ENCODE measurements at places on chromosomes 5 and 9. TPM values are rescaled to one million over a fixed set of nuclear protein-coding genes. Genes with fewer than 3 reads are reported as not detected.

DNA sequence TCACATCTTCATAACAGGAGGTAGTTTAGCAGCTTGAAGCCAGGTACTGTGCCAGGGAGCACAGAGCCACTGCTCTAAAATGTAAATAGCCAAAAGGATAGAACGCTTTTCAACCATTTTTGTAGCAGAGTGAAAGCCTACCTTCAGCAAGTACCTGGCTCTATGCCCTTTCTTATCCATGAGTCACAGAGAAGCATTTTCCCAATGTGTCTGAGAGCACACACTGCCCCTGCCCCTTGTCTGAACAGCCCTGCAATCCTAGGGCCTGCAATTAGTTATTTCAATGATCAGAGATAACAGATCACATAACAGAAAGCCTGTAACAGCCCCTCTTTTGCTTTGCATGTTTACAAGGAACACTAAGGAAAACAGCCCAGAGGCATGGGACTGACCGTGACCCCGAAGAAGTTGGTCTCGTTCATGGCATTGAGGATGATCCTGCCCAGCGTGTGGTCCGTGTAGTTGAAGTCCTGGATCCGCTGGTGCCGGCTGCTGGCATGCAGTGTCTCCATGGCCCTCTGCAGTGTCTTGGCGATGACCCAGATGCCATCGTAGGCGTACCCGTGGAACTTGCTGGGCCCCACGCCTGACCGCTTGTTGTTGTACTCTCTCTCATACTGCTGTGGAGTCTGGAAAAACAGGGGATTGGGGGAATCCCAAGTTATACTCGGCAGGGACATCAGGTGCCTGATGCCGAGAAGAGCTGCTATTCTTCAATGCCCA is 198.3 kb upstream of the TBC1D2 start:
- H3K4me1 ChIP-seq: peaks cover 9% of the 10 kb centered on the region
- DNase-seq: no peak

The CAPSL gene
- total RNA-seq: 0.45 TPM

DNA sequence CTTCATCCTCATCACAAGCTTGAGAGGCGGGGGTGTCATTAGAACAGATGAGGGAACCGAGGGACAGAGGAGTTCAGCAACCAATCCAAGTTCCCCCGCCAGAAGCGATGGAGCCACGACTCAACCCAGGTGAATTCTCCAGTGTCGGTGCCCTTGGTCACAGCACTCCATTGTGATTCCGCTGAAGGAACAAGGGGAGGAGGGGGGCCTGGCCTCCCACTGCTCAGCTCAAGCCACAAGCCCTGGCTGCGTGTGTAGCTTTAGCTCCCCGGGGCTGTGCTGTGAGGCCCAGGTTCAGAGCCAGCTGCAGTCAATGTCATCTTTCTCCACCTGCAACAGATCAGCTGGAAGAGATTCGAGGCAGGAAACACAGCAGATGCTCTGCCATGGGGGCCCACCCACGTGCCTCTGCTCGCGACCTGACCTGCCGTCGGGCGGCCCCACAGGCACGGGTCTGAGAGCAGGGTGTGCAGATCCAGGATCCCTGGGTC is 72.6 kb downstream of the GTF3C4 start:
- no peaks in the 10 kb centered on the region for H3K36me3 ChIP-seq
- H3K4me1 ChIP-seq: peaks cover 34% of the 10 kb centered on the region
- peaks cover 52% of the 10 kb centered on the region for H3K27me3 ChIP-seq
- H3K27ac ChIP-seq: no peak overlapping the region

The CD274 gene
- total RNA-seq: 1.2 TPM

DNA sequence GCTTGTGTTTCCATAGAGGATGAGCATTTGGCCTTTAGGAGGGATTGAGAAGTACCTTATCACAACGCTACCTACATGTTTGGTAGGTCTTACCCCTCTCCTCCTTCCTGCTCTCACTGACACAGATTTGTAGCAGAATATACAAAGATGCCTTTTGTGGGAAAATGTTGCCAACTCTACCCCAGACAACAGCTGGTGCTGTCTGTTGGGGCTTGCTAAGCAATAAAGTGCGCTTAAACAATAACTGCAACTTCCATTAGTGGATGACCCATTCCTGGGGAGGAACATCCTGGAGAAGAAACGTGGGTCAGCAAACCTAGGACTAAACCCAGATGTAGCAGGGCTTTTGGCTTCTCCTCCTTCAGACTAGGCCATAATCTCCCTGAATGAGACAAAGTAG is 174.3 kb downstream of the EFNA5 start:
- H3K27me3 ChIP-seq: no peaks in the 10 kb centered on the region
- peaks cover 15% of the 10 kb centered on the region for H3K36me3 ChIP-seq
- H3K4me1 ChIP-seq: peaks cover 18% of the 10 kb centered on the region

The CKMT2 gene
- 4.3 TPM for total RNA-seq

- H3K36me3 ChIP-seq: no peaks in the 10 kb centered on the region
These were observed 168.5 kb downstream of the ARRDC3 start for GRCh38 chr5:91214571-91214970.

DNA sequence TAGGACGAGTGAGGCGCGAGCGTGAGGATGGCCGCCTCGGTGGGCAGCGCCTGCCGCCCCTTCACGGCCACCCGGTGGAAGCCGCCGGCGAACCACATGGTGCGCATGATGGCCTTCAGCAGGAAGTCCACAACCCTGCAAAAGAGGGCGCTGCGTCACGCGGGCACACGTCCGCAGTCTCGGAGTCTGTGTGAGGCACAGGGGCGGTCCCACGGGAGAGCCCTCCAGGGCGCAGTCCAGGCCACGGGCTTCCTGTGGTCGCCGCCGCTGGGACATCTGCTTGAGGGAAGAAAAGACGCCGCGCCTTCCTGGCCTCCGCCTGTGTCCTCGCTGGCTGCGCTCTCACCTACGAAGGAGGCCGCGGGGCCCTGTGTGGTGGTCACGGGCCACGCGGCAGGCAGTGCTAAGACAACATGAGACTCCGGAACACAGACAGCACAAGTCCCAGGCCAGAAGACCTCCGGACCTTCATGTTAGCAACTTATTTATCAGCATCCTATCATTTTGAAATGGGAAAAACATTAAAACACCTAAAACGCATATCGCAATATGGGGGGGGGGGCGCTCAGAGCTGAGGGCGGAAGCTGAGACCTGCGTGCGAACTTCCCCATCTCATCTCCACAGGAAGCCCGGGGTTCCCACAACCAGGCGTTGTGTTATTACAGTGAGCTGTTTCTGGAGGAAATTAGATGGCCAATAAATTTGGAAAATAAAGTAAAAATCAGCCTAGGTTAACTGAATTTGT is 28.8 kb downstream of the LPCAT1 start:
- H3K27ac ChIP-seq: no peak overlapping the region
- peaks cover 8% of the 10 kb centered on the region for H3K36me3 ChIP-seq
- no peaks in the 10 kb centered on the region for H3K27me3 ChIP-seq
- H3K4me3 ChIP-seq: no peak overlapping the region
- no peak for DNase-seq

The PRR7 gene
- 8.8 TPM for total RNA-seq

DNA sequence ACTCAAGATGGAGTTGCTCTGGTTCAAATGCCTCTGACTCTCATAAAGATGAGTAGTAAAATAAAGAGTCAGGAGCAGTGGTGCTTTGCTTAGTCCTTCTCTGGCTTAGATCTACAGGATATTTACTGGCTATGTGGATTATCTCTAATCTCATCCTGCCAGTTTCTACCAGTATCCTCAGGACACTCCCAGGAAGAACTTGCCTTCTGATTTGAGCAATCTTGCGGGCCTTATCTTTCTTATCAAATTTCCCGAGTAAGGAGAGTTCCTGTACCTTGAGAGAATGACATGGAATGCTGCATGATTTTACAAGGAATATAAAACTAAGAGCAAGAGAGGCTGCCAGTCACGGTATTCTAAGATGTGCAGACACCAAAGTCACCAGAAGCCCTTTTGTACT is 364.0 kb downstream of the ARHGEF28 start:
- H3K27ac ChIP-seq: no peak overlapping the region
- peaks cover 3% of the 10 kb centered on the region for H3K36me3 ChIP-seq
- no peaks in the 10 kb centered on the region for H3K27me3 ChIP-seq
- no peak for DNase-seq
- H3K4me3 ChIP-seq: no peak overlapping the region

- no peaks in the 10 kb centered on the region for H3K27me3 ChIP-seq
- H3K4me1 ChIP-seq: no peaks in the 10 kb centered on the region
- no peak overlapping the region for H3K4me3 ChIP-seq
- peaks cover 26% of the 10 kb centered on the region for H3K36me3 ChIP-seq
These were observed 27.8 kb downstream of the RECK start for GRCh38 chr9:36064448-36065037.

The TAF11L3 gene
- not detected for total RNA-seq

The OLFML2A gene
- total RNA-seq: 10.8 TPM

DNA sequence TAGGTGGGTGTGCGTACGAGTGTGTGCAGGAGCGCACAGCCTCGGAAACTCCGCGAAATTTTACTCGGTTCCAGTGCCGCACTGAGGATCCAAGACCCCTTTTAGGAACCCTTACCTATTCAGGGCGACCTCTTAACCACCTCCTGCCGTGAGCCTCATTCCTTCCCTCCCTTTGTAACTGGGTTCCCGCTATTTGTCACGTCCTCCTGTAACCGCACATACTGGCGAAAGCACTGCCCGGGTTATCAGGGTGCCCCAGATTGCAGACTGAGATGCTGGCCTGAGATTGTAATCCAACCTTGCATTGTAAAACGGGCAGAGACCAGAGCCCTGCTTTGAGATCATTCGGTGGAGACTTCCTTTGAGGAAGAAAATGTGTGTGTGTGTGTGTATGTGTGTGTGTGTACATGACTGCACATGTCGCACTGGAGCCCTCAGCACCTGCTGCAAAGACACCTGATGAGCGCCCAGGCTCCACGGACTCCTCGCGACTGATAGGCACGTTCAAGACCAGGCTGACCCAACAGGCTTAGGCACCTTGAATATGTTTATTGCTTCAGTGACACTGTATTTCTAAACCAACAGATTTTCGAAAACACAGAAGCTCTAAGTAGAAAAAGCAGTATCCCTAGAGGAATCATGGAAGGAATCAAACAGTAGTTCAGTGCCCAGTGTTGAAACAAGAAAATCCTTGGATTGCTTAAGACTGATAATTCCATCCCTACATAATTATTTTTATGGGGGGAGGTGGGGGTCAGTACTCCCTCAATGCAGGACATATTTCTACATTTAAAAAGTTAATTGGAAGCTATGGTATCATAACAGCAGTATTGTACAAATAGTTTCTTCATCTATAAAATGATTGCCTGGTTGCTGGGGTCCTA is 86.5 kb upstream of the TNFAIP8 start:
- peaks cover 8% of the 10 kb centered on the region for H3K27me3 ChIP-seq
- peaks cover 28% of the 10 kb centered on the region for H3K4me1 ChIP-seq
- DNase-seq: no peak
- H3K36me3 ChIP-seq: no peaks in the 10 kb centered on the region
- peak overlapping the region; percentile 93 for H3K27ac ChIP-seq

DNA sequence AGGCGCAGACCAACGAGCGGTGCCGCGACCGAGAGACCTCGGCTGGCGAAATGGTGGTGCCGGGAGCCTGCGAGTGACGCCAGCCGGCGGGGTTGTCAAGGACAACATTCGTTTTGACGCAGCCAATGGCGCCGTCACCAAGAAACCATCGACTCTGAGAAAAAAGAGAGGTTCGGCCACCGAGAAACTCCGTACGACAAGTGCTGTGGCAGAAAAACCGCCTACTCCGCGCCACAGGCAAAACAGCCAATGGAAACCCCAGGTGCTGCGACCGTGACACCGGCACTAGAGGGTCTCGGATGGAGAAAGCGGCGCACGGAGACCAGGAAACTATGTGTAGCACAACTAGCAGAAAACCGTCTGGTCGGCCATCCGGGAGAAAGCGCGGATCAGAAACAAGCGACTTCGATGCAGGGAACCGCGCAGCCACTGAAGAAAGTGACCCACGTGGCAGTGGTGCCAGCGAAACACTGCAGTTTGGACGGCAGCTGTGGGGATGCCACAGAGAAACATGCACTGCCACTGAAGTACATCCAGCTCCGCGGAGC is 88.8 kb downstream of the ANXA2R start:
- no peaks in the 10 kb centered on the region for H3K4me1 ChIP-seq
- DNase-seq: no peak
- no peaks in the 10 kb centered on the region for H3K27me3 ChIP-seq
- no peak overlapping the region for H3K27ac ChIP-seq
- no peak overlapping the region for H3K4me3 ChIP-seq

GRCh38 chr9:96660692-96661248 is 5.7 kb upstream of the PRXL2C start:
- no peaks in the 10 kb centered on the region for H3K36me3 ChIP-seq
- H3K27ac ChIP-seq: no peak overlapping the region
- DNase-seq: no peak
- no peak overlapping the region for H3K4me3 ChIP-seq

The GFRA3 gene
- 1.8 TPM for total RNA-seq

The TMEM203 gene
- 42.3 TPM for total RNA-seq

DNA sequence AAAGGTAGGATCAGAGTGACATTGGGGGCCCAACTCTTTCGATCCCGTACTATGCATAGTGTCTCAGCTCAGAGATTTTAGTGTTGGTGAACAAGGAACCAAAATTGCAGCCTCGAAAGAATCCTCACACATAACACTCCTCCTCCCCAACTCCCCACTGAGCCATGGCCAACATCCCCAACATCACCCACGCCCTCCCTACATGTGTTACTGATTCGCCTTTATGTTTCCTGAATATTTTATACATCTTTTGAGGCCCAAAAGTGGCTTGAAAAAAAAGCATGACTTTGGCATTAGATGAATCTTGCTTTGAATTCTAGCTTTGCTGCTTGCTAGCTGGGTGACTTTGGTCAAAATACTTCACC is 45.2 kb downstream of the PLAC8L1 start:
- H3K4me3 ChIP-seq: no peak overlapping the region
- H3K27ac ChIP-seq: no peak overlapping the region
- no peak for DNase-seq
- H3K36me3 ChIP-seq: peaks cover 17% of the 10 kb centered on the region
- H3K4me1 ChIP-seq: peaks cover 8% of the 10 kb centered on the region
- no peaks in the 10 kb centered on the region for H3K27me3 ChIP-seq

The G3BP1 gene
- 241 TPM for total RNA-seq

The PCDHA9 gene
- total RNA-seq: 2.5 TPM

The COL27A1 gene
- 29.5 TPM for total RNA-seq

DNA sequence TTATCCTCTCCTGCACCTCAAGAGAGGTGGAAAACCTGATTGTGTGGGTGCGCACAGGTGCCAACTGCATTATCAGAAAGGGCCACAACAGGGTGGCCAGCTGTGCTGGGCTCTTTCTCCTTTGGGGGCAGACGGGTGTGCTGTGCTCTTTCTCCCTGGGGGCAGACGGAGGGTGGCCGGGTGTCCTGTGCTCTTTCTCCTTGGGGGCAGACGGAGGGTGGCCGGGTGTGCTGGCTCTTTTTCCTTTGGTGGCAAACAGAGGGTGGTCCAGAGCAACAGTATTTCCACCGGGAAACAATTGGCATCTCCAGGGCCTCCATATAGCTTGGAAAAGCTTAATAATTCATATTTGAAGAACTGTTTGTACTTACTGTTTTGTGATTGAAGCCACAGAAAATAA is 6.8 kb downstream of the LMX1B start:
- no peak overlapping the region for H3K27ac ChIP-seq
- peaks cover 8% of the 10 kb centered on the region for H3K36me3 ChIP-seq

DNA sequence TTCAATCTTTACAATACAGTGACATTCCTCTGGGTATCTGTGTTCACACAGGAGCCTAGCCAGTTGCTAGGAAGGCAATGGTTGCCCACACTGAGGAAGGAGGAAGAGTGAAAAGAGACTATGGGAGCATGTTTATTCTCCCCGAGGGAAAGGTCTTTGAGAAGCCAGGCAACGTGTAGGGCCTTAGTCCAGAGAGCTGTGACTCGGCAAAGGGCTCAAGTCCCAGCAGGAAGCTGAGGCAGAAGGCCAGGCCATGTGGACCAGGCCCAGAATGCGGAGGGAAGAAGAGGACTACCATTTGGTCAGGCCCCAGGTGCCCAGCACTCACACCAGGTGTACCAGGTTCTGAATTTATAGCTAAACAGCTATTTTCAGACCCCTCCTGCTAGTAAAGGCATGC is 136.6 kb upstream of the DMAC1 start:
- no peak overlapping the region for H3K27ac ChIP-seq
- no peak for DNase-seq
- no peak overlapping the region for H3K4me3 ChIP-seq

GRCh38 chr5:87030699-87031098 is 237.0 kb upstream of the RASA1 start:
- H3K36me3 ChIP-seq: no peaks in the 10 kb centered on the region
- no peaks in the 10 kb centered on the region for H3K4me1 ChIP-seq
